ENCODE measurements at places on chromosomes 13 and 19.

DNA sequence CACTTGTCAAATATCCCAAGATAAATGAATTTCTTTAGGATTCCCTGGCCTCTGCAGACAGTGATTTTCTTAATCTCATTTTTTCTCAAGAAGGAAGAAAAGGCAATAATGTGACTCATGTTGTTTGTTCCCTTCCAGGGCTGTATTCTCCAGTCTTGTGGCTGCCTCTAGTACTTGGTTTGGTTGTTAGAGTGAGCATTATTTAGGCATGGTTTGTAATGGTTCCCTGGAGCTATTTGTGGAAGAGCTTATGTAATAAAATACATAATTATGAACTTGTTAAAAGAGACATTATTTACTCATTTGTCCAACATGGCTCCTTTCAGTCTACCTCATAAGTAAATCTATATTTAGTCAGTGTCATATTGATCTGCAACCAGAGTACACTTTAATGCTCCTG is 270.4 kb downstream of the DCT start:
- no peak for DNase-seq

- DNase-seq, result no peak
Observed at GRCh38 chr13:64928696-64929499, 2301.2 kb downstream of the PCDH9 start.

GRCh38 chr19:40607311-40608239 is 6.4 kb downstream of the LTBP4 start:
- DNase-seq, result no peak

DNA sequence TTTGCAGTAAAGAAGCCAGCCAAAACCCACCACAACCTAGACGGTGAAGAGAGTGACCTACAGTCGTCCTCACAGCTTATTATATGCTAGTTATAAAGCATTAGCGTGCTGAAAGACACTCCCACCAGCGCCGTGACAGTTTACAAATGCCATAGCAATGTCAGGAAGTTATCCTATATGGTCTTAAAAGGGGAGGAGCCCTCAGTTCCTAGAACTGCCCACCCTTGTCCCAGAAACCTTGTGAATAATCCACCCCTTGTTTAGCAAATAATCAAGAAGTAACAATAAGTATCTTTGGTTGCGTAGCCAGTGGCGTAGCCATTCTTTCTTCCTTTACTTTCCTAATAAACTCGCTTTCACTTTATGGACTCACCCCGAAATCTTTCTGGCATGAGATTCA is 227.9 kb upstream of the ARGLU1 start:
- no peak for DNase-seq

- DNase-seq, result no peak
Observed at GRCh38 chr13:99661791-99662190, 160.5 kb downstream of the TM9SF2 start.

DNA sequence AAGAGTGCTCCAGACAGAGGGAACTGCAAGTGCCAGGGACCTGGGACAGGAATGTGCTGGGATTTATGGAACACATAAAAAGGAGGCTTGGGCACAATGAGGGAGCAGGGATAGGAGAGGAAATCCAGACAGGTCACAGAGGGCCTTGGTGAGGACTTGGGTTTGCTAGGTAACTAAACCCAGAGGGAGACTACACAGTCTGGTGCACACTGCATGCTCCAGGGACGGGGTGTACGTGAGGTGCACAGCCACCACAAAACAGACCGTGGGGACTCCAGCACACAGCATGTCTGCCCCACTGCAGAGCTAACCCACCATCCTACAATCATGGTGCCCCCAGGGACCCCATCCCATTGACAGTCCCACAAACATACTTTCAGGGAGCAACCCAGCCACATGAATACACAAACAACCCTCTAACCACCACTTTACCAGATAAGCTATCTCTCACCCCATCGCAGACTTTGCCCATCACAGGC is 5.5 kb upstream of the ZFP36 start:
- no peak for DNase-seq

DNA sequence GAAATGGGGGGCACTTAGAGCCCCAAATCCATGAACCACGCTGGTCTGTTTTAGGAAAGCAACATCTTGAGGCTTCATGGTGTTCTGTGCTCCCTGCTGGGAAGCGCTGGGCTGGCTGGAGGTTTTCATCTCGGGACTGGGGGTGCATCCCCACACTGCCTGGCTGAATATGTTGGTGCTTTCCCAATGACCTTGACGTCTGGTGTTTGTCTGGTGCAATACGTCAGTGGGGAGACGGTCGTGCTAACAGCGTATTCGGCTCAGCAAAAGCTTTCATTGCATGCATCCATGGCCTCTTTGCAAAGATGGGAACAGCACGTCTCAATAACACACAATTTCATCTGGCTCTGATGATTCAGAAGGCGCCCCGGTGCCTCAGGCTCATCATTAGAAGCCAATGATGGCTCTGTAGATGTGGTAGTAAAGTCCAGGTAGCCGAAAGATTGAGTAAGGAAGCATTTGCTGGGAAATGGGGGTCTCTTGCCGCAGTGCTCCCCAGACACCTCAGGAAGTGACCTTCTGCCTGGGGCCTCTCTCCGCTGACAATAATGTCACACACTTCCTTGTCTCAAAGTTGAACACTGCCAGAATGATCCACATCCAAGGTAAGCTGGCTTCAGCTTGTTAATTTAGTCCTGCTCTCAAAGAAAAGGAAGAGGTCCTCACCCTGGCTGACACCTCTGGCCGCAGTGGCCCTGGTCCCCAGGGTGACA is 97.7 kb downstream of the ING1 start:
- DNase-seq, result no peak

GRCh38 chr19:1355568-1356507 is 27.9 kb upstream of the NDUFS7 start:
- DNase-seq, result no peak

DNA sequence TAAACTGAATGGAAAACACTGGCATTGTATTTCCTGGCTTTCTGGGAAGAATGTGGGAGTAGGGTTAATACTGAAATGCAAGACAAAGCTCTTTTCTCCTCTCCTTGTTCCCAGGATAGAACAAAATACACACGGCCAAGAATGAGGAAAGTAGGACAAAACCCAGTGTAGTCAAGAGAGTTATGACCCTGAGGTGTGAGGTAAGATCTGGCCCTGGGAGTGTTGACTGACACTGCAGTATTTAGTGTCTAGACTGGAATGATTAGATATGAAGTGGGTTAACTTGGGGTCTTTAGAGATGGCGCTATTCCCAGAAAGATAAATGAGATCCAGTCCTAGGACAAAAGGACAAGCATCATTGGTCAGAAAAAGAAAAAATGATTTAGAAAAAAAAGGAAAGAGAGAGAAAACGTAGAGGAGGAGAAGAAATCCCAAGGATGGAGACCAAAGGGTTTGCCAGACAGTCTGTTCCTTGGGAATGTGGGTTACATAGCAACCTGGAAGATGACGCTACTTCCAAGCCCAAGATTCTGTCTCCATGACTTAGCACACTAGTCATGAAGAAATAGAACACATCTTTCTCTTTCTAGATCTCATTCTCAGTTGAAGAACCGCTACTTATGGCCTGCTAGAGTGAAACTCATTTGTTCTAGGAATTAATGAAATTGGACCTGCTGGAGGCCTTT is 543.6 kb upstream of the GPC6 start:
- DNase-seq, result no peak

DNA sequence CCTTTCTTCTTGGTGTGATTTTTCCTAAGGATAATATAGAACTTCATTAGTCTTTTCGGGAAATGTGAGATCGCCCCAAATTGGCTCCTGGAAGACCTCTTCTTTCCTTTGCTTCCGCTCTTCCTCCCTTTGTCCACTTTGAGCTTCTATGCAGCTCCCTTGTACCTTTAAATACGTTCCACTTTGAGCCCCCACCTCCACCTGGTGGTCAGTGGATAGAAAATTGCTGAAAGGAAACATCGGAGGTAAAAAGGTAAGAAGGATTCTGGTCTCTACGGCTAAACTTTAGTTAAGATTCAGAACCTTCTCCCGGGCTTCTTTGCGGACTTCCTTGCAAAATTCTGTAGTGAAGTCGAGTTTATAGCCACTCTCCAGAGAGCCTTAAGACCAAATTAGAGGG is 55.0 kb upstream of the TM9SF2 start:
- DNase-seq, result no peak

- DNase-seq, result no peak
Observed at GRCh38 chr19:48445256-48445605, 552 bp upstream of the GRWD1 start.

DNA sequence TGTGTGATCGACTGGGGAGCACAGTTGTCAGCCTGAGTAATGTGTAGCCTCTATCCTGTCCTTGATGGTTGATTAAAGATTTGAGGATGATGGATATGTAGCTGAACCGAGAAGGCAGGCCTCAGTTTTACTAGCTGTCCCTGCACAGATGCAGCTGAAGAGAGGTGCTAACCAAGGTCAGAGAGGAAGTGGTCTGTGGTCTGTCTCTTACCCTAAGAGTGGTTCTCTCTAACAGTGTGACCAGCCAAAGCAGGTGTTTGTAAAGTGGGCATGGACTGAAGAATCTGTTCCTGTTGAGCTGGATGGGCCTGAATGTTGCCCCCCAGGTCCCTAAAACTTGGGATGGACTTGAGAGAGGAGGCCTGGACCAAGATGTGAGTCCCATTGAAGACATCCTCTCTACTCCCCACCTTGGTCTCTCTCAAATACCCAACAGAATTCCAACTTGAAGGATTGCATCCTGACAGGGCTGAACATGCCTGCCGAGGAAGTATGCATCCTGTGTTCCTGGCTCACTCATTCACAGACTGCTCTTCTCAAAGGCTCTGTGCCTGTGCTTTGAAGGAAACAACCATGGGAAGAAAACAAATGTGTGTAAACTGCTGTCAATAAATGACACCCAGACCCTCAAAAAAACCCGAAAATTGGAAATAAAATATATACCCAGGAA is 223.8 kb downstream of the MAB21L1 start:
- DNase-seq, result no peak

DNA sequence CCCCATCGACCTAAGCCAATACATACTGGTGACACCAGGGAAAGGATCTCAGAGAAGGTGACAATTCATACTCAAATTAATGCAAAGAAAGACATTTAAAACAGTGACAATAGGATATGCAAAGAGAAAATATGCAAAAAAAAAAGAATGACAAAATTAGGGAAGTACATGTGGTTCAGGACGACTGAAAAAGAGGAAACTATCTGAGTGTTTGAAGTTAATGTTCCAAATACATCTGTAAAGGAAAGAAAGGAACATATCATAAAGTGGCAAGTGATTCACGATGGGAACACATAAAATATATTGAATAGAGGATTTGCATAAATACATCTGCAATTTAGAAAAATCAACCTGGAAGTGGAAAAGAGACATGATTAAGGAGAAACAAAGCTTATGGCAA is 441.4 kb downstream of the SLITRK5 start:
- DNase-seq, result no peak

DNA sequence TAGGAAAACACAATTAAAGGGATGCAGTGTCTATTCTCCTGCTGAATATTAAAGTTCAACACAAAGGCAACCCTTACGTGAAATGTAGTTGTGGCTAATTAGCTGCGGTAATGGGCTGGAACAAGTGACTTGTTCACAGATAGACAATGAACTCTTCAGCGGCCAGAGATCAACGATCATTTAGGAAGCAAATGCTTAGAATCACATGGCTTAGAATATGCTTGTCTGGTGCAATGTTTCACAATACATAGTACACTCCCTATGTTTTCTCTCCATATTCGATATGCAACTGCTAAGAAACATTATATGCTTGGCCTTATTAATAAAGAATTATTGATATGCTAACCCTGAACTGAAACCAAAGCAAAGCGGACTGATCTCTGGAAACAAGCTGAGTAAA is 25.7 kb upstream of the MTUS2 start:
- DNase-seq, result no peak

DNA sequence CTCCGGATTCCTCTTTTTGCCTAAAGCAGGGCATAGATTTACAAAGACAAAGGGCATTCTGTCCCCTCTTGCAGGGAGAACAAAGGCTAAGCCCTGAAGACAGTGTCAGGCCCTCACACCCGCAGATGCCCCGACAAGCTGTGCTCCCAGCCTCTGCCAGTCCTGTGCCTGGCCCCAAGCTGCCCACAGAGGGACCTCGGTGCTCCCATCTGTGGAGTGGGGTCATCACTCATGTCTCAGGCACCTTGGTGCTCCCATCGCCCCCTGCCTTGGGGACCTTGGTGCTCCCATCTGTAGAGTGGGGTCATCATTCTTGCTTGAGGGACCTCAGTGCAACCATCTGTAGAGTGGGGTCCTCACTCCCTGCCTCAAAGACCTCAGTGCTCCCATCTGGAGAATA is 24.3 kb downstream of the C13orf46 start:
- DNase-seq, result no peak

DNA sequence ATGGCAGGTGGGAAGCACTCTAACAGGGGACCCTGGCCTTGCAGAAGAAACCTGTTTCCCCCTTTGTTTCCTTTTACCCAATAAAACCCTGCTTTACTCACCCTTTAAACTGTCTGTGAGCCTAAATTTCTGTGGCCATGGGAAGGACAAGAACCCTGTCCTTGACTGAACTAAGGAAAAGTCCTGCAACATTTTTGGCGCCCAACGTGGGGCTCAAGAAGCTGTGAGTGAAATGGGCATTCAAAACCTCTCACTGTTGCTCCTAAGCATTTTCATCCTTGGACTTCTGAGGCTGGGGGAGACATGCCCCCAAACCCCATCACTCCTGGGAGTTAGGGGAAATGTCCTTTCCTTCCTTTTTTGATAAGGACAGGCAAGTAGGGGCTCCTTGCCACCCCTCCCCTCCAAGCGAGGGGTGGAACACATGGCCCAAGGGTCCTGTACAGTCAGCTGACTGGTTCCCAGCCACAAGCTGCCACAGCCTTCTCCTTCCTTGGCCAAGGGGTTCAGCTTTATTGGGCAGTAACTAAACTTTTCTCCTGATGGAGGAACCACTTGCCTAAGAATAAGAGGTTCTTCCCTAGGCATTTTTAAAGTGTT is 381.6 kb downstream of the KLF5 start:
- DNase-seq, result no peak

DNA sequence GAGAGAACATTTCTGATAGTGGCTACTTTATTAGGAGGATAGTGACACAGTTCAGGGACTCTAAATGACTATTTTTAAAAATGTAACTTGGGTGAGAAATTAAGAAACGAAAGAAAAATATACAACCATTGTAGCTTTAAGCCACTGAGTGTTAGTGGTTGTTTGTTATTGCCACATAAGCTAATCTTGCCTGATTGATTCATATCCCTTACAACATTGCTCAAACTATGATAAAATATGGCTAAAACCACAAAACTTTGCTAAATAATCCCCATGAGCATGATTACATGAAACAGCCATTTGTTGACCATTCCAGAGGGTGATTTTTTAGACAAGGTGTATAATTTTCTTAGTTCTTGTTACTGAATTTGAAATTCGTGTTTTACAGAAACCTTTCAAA is 343.4 kb downstream of the SLITRK5 start:
- no peak for DNase-seq

- no peak for DNase-seq
Observed at GRCh38 chr19:41808663-41809566, 12.5 kb downstream of the CEACAM3 start.

All from stimulated activated CD4-positive, alpha-beta T cell treated with anti-CD3 and anti-CD28 coated beads, Interleukin-12 subunit alpha, Interleukin-12 subunit beta, amount 100 ng/mL, for 4 hours (primary cell).